Left ventricle myocardium inferior (tissue), 1 donor: ENCODE measurements at places on chromosomes 4 and X. TPM values are rescaled to one million over a fixed set of nuclear protein-coding genes. Genes with fewer than 3 reads are reported as not detected.

DNA sequence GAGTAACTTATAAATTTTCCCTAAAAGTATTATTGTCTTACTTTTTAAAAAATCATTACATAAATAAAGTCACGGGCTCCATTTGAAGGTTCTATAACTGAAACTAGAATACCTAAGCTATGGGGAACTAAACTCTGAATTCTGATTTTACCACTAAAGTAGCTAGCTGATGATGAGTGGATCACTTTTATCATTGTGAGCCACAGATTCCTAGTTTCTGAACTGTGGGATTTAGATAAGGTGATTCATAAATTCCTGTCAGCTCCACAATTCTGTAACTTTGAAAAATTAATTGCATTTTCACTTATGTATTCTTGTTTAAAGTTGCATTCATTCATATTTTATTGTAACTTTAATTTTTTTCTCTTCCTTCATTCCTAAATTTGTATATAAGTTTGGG is 540.9 kb downstream of the GBA3 start:
- no peaks in the 10 kb centered on the region for H3K36me3 ChIP-seq
- no peak overlapping the region for H3K4me3 ChIP-seq
- no peaks in the 10 kb centered on the region for H3K27me3 ChIP-seq
- H3K4me1 ChIP-seq, result peaks cover 33% of the 10 kb centered on the region
- no peak for DNase-seq

The OPRPN gene
- not detected for total RNA-seq

The GSPT2 gene
- 8.8 TPM for total RNA-seq

The TGIF2LX gene
- not detected for total RNA-seq

The ATP11C gene
- total RNA-seq, result 3.7 TPM

The SNX25 gene
- 10.8 TPM for total RNA-seq

- peaks cover 8% of the 10 kb centered on the region for H3K4me1 ChIP-seq
- no peak overlapping the region for H3K27ac ChIP-seq
- no peak for DNase-seq
- no peak overlapping the region for H3K4me3 ChIP-seq
- H3K27me3 ChIP-seq, result peaks cover 12% of the 10 kb centered on the region
Observed at GRCh38 chrX:1477801-1478458, 25.2 kb upstream of the ASMTL start.

GRCh38 chr4:71713611-71714203 is 70.2 kb downstream of the GC start:
- no peaks in the 10 kb centered on the region for H3K4me1 ChIP-seq
- no peaks in the 10 kb centered on the region for H3K27me3 ChIP-seq
- H3K27ac ChIP-seq, result no peak overlapping the region

The SMR3B gene
- not detected for total RNA-seq

GRCh38 chrX:108285918-108286317 is 152.3 kb downstream of the COL4A6 start:
- H3K27me3 ChIP-seq, result no peaks in the 10 kb centered on the region
- H3K4me1 ChIP-seq, result no peaks in the 10 kb centered on the region
- no peaks in the 10 kb centered on the region for H3K36me3 ChIP-seq
- H3K4me3 ChIP-seq, result no peak overlapping the region

DNA sequence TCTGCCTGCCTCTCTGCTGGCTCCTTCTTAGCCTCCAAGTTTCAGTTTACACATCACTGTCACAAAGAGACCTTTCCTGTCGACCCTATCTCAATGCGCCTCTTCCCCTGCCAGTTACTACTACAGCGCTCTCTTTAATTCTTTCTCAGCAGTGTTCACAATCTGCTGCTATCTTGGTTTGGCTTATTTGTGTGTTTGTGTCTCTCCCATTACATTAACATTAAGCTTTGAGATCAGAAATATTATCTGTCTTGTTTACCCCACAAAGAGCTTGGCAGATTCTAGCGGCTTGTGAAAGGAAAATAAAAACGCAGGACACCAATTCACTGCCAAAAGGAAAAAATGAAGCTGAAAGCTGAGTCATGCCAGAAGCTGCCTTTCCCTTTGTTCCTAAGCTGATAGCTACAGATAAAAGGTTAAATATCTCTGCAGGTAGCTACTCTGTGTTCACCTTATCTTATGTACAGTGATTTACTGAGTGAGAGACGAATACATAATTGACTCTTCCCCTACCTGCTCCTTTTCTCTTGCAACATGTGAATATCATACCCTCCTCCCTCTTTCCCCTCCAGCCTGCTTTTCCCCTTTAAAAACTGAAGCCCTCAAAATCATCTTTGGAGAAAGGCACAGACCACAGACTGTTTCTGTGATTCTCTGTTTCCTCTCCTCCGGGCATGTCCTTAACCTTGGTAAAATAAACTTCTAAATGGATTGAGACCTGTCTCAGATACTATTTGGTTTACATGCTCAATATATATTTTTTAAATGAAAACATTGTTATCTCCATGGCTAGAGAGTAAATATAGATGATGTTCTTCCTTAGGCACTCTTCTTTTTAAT is 19.3 kb upstream of the SLC9A7 start:
- H3K36me3 ChIP-seq, result no peaks in the 10 kb centered on the region
- H3K4me3 ChIP-seq, result no peak overlapping the region
- no peaks in the 10 kb centered on the region for H3K4me1 ChIP-seq
- no peaks in the 10 kb centered on the region for H3K27me3 ChIP-seq
- DNase-seq, result no peak
- H3K27ac ChIP-seq, result peak overlapping the region; percentile 16

- no peak for DNase-seq
- no peak overlapping the region for H3K4me3 ChIP-seq
- no peaks in the 10 kb centered on the region for H3K4me1 ChIP-seq
- H3K27ac ChIP-seq, result no peak overlapping the region
- no peaks in the 10 kb centered on the region for H3K36me3 ChIP-seq
Observed at GRCh38 chr4:137267024-137267423, 265.3 kb downstream of the PCDH18 start.
